ENCODE measurements at places on chromosomes 1 and 21.

DNA sequence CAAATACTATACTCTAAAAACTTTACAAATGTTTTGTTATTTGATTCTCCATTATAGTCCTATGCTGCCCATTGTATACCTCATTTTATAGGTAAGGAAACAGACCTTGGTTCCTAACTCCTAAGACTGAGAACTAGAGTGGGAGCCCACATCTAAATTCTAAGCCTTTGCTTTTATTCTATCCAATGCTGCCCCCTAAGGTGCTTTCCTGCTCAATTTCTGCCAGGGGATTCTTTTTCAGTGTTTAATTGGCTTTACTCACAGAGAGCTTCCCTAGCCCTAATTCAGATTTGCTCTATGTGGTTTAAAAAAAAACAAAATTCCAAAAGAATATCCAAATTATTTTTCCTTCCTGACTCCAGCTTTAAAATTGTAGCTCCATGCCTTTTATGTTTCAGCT, 64.5 kb downstream of the KIF14 start:
- DNase-seq = no peak

- DNase-seq = peak; percentile 82
These were observed 35.0 kb upstream of the JAK1 start for GRCh38 chr1:65001231-65001792.

DNA sequence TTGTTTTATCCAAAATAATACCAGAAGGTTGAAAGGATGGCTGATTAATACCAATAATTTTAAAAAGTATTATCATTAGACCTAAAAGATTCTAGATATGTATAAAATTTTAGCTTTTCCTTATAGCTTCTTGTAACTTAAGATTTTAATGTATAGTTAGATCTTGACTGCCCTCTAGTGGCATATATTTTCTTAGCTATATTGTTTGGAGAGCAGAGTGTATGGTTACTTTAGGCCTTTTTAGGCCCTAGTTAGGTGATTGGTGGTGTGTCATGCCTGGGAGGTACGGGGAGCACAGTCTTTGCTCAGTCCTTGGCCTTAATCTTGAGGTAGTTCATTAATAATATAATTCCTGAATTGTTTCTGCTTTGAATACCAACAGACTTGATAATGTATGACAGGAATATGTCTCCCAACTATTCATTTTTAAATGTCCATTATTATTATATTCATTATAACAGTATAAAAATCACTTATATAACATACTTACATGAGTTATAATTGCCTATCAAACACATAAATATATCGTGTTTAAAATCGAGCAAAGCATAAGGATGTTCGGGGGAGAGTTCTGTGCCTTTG, 328.4 kb downstream of the ZP4 start:
- peak; percentile 64 for DNase-seq

DNA sequence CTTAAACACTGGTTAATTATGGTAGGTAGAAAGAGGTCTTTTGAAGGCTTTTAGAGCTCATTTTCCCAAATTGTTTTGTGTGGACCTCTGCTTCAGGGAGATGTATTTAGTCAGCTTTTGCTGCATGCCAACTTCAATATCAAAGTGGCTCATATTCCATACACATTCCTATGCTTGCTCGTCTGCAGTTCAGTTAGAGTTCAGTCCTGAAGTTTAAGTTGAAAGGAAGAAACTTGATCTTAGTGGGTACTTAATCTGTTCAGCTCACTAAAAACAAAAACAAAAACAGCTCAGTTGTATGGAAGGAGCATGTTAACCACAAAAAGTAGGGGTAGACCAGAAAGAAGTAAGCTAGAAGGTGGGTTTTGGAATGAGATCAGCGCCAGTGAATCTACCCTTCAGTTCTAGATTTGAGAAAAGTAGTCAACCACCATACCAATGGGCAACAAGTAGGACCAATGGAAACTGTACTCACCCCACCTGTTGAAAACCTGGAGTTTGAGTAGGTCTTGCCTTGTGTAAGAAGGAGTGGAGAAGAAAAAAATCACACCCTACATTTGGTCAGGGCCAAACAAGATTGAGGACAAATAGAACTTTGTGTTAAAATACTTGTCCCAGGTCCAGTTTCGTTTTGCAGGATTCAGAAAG, 58.0 kb downstream of the LEPR start:
- no peak for DNase-seq

DNA sequence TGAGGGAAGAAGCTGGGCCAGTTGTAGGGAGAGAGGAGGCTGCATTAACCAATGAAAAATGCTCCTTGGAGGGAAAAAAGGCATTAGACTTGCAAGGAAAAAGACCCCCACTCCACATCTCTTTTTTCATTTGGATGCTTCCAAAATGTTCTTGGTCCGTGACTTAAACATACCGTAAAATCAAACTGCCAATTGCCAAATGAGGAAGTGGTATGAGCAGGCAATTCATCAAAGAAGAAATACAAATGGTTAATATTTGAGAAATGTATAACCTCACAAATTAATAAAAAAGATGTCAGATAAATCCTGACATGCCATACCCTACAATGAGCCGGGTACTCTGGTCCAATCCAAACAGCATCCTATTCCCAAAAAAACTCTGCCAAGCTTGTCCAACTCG, 30.6 kb downstream of the KANK4 start:
- DNase-seq = no peak

- DNase-seq = no peak
These were observed 21.4 kb upstream of the SPSB1 start for GRCh38 chr1:9271283-9271682.

DNA sequence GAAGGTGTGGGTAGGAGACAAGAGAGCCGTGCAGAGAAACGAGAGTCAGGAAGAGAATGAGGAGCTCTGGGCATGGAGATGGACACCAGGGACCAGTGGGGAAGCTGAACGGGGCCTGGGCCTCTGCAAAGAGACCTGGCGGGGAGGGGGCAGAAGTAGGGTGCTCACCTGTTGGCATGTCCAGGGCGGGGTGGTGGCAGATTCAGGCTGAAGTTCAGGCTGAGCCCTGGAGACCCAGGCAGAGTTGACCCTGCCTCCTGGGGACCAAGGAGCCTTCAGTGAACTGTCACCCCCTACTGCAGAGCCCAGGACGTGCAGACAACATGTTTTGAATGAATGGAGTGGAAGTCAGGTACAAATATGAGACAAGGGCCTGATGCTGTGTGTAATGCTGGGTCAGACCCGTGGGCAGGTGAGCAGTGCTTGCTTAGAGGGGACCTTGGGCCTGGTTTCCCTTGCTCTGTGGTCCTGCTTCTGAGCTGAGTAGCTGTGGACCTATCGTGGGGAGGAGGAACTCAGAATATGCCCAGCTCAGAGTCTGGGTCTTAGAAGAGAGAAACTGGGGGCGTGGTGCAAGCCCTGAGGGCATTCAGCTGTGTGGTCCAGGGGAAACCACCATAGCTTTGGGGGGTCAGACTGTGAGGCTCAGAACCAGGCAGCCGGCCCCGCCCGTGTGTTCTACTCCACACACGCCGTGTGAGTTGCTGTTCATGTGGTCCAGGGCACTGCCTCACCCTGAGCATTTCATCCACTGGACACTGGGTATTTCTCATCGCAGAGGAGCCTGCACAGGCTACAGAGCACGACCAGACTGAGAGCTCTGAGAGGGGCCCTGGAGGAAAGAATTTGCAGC, 21.3 kb upstream of the UMODL1 start:
- DNase-seq = no peak

DNA sequence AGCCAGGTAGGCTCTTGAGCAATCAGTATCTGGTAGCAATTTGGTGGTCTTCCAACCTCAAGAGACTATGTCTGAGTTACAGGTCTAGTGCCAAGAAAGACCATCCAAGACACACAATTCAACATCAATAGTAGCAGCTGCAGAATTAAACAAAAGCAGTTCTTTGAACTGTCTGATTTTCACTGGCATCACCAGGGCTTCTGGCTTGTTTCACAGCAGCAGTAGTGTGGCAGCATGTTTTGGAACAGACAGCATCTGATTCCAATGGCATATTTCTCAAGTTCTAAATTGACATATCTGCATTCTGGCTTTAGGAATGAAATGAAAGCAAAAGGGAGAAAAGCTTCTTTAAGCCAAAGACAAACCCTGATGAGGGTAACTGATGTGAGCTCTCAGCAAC, 334.7 kb upstream of the PRMT6 start:
- no peak for DNase-seq

DNA sequence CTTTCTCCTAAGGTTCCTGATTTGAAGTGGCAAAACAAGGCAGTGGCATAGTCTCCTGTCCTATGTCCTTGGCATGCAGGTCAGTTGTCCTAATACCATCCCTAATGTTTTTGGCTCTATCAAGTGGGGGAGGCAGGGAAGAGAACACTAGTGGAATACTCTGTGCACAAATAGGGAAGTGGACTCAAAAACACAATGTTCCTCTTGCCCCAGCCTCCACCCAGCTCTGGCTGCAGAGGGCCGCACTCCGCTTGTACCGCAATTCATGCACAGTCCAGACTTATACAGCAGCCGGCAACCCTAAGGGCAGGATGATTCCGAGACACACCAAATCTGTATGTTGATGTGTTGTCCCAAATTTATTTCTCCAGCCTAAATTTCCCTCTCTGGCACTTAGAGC, 14.5 kb downstream of the PLEKHO1 start:
- no peak for DNase-seq

GRCh38 chr1:219173434-219173757, 282 bp upstream of the LYPLAL1 start:
- no peak for DNase-seq

DNA sequence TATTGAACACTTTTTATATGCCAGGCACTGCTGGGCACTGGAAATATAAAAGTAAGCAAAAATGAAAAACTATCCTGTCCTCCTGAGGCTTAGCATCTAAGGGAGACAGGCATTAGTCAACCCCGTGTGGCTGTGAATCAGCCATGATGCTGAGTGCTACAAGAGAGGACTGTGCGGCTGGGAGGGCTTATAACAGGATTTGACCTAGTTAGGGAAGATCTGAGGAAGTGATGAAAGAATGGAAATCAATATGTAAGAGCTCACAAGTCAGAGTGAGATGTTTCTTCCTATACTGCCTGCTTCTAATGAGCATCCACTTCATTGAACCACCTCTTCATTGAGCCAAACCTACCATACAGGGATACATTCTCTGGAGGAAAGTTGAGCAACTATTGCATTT, 15.1 kb downstream of the TRIM45 start:
- DNase-seq = no peak

- DNase-seq = no peak
These were observed 55.3 kb downstream of the RIMS3 start for GRCh38 chr1:40610156-40610555.

DNA sequence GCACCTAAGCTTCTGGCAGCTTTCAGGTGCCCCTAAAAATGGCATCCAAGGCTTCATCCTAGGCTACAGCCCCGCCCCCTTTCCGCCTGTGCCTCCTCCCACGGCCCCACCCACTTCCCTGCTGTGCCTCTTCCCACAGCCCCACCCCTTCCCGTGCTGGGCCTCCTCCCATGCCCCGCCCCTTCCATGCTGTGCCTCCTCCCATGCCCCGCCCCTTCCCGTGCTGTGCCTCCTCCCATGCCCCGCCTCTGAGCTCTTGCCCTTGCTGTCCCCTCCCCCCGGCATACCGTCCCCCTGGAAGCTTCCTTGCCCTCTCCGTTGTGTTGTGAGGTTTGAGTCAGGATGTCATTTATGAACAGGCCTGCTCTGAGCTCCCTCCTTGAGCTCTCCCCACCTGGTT, 228.5 kb upstream of the AJAP1 start:
- no peak for DNase-seq

DNA sequence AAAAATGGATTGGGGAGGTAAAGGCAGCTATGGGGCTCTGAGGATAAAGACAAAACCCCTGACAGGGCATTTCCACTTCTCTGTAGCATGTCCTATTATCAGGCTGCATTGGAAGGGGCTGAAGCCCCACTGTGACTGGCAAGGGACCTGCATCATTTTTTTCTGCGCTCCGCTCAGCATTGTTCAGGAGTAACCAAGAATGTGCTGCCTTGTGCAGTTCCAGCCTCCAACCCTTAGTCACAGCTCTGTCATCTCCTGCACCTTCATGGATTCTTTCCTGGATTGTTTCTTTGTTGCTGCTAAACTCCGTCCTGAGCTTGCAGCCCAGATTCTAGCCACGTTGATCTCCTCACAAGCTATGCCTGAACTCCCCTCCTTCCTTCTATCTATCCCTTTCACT, 37.4 kb downstream of the SERTAD4 start:
- DNase-seq = no peak

DNA sequence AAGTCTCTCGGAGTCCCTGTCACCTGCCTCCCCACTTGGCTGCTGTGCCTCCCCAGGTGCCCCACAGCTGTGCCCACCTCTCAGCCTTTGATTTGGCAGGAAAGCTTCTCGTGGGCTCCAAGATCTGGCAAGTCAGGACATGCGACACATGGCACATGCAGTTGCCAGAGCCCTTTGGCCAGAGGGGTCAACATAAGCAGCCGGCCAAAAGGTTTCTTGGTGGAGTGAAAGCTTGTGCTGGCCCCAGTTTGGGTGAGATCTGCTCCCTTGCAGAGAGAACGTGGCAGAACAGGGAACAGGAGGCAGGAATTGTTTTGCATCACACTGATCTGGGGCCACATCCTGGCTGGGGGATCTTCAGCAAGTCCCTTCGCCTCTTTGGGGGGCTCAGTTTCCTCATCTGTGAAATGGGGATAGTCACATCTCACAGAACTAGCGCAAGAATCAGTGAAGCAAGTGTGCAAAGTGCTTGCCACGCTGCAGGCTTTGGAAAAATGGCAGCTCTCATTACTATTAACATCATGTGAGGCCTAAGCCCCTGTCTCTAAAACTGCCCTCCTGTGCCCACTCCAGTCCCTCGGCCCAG, 232.6 kb downstream of the TRABD2B start:
- DNase-seq = no peak

DNA sequence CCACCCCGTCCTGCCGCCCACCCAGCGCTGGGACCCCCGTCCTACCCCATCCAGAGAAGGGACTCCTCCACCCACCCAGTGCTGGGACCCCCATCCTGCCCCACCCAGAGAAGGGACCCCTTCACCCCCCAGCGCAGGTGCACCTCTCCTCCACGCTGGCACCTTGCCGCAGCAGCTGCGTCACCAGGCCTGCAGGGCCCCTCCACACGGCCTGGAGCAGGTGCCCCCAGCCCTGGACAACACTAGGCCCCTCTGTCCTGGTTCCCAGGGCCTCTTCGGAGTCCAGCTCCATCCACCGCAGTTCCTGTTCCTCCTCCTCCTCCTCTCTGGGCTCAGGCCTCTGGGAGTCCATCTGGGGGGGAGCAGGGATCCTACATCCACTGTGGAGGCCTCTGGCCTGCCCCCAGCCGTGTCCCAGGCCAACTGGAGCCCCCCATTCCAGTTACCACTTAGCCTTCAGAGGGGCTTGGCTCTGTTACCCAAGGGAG, 378 bp downstream of the ANKRD65 start:
- no peak for DNase-seq

Measured in CD4-positive, alpha-beta T cell treated with Interleukin-10 for 1 hour (primary cell).